ENCODE measurements at places on chromosomes 3 and 15.
A peak's percentile ranks its signal among the peaks of the same experiment; 100 is the strongest.

- no peak for DNase-seq
These were observed 1037.3 kb downstream of the SI start for GRCh38 chr3:164040991-164041390.

DNA sequence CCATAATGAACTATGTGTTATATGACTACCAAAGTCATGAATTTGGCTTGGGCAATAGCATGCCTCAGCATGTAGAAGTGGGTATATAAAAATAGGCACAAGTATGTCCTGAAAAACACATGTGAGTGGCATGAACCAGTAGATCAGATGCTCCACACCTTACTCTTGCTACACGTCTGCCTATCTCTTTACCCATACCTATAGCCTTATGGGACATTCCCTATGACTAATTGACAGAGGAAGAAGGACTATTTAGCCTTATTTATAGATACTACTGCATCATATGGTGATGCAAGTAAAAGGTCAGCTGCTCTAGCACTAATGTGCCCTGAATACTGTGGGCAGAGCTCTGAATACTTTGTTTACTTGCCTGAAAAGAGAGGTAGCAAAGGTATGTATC lies 81.0 kb upstream of the ZPLD1 start:
- DNase-seq = no peak

DNA sequence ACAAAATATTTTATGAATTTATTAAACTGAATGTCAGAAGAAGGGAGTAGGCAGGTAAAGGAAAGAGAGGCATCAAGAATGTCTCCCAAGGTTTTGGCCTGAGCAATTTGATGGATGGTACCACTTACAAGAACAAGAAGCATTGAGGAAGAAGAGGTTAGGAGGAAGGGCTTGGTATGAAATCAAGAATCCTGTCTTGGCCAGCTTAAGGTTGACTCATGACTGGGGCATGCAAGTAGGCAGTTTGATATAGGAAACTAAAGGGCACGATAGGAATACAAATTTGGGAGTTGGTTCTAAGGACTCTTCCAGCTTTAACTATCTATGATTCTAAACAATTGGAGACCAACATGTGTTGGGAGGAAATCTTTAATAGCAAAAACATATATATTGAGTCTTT lies 79.1 kb downstream of the NTRK3 start:
- no peak for DNase-seq

DNA sequence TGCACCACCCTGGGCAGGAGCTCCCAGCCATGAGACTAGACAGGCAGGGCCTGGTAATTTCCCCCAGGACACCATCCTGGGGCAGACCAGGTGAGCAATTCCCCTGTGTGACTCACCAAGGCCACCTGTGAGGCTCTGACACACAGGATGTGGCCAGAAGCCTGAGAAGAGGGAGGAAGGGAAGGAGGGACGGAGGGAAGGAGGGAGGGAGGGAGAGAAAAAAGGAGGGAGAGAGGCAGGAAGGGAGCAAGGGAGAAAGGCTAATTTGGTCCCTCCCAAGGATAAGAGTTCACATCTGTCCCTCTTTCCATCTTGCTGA lies 25.9 kb downstream of the WNT7A start:
- no peak for DNase-seq

GRCh38 chr15:55916666-55917409 lies 76.6 kb downstream of the NEDD4 start:
- DNase-seq = no peak

DNA sequence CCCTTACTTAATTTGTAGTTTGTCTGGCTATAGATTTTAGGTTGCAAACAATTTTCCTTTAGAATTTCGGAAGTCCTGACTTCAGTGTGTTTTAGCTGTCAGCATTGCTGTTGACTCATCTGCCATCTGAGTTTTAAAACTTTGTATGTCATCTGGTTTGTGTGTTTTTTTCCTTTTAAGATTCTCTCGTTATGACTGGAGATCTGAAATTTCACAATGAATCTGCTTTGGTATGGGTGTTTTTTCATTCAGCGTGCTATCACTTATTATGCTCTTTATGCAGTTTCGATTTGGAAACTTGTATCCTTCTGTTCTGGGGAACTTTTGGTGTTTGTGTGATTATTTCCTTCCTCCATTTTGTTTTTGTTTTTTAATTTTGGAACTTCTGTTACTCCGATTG lies 53.7 kb upstream of the ZNF280D start:
- no peak for DNase-seq

DNA sequence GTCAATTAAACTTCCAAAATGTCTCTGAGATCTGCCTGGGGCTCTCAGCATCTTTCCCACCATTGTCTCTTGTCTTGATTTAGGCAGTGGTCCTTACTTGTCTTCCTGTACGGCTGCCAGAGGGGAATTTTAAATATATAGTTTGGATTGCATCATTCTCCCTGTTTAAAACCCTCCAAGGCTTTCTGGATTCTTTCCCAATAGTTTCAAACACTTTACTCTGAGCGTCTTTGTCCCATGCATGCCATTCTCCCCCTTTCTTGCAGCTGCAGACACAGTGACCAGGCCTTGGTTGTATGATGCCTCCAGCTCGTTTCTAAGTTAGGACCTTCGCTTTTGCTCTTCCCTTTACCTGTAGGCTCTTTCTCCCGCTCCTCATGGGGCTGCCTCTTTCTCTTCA lies 323.3 kb upstream of the CTNNB1 start:
- no peak for DNase-seq

- peak; percentile 77 for DNase-seq
These were observed 75.9 kb downstream of the BOC start for GRCh38 chr3:113287111-113287802.

GRCh38 chr3:59150039-59150438 lies 100.2 kb upstream of the CFAP20DC start:
- no peak for DNase-seq

DNA sequence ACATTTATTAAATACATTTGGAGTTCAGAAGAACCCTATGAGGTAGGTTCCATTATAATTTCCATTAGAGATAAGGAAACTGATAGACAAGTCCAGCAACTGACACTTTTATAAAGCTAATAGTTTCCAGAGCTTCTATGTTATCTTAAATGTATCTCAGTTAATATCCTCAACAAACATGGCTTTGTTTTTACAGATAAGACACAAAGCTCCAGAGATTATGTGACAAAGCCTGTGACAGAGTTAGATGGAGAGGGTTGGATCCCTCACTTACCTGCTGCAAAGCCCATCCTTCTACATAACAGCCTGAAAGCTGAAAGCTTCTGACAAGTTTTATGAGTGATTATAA lies 473 bp upstream of the COMMD2 start:
- DNase-seq = no peak

DNA sequence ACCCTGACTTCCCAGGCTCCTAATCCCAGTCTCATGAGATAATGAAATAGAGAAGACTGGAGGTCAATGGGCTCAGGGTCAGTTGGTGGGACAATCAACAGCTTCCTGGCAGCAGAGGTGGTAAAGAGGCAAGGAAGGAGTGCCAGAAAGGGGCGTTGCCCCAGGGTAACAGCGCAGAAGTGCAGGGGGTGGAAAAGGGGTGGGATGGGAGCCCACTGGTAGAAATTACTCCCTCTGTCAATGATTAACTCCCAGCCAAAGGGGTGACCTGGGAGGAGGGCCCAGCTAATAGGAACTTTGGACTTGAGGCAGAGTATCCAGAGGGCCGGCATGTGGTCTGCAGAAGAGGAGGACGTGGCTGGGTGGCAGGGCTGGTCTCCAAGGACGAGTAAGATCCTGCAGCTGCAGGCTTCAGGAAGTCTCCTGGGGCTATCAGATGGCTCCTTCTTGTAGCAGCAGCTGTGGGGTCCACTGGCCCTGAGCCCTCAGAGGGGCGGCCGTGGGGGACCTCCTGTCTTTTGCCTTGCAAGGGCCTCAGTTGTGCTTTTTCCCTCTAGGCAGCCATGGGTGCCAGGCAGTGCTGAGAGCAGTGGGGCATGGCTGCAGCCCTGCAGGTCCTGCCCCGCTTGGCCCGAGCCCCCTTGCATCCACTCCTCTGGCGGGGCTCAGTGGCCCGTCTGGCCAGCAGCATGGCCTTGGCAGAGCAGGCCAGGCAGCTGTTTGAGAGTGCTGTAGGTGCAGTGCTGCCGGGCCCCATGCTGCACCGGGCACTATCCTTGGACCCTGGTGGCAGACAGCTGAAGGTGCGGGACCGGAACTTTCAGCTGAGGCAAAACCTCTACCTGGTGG lies 2.3 kb downstream of the GLYCTK start:
- DNase-seq = no peak
